ENCODE measurements at places on chromosomes 5 and 9.

- no peak for DNase-seq
Observed at GRCh38 chr9:121399126-121399882, 29.3 kb upstream of the STOM start.

GRCh38 chr5:95754545-95754944 is 23.4 kb downstream of the RHOBTB3 start:
- no peak for DNase-seq

DNA sequence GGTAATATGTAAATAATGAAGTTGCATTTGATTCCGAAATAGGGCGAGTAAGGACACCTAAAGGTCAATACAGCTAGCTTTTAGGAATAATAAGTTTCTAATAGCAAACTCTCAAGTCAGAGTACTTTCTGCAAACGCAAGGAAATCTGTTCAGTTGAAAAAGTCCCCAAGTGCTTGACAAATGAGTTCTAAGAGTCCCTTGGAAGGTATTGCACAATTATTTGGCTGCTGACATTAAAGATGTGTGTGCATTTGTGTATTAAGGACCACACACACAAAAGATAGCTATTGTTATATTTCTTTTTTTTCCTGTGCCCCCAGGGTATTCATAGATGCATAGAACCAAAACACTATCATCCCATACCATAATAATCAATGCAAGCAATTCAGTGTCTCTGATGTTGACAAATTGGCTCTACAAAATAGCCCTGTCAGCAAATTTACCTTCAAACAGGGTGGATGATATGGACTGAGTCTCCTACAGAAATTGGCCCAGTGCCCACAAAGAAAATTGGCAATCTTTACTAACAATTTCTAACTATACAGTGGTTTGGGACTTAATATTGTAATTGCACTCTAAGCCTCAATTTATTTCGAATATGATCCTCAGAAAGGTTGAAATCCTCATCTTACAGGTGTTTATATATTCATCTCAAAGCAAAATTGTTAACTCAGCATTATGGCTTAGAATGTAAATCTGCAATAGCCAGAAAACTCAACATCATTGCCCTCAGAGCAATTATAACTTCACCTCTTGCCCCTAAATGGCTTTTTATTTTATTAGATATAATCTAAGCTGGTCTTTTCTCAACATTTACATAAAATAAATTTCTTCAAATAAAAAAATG is 827.2 kb downstream of the MAT2B start:
- no peak for DNase-seq

DNA sequence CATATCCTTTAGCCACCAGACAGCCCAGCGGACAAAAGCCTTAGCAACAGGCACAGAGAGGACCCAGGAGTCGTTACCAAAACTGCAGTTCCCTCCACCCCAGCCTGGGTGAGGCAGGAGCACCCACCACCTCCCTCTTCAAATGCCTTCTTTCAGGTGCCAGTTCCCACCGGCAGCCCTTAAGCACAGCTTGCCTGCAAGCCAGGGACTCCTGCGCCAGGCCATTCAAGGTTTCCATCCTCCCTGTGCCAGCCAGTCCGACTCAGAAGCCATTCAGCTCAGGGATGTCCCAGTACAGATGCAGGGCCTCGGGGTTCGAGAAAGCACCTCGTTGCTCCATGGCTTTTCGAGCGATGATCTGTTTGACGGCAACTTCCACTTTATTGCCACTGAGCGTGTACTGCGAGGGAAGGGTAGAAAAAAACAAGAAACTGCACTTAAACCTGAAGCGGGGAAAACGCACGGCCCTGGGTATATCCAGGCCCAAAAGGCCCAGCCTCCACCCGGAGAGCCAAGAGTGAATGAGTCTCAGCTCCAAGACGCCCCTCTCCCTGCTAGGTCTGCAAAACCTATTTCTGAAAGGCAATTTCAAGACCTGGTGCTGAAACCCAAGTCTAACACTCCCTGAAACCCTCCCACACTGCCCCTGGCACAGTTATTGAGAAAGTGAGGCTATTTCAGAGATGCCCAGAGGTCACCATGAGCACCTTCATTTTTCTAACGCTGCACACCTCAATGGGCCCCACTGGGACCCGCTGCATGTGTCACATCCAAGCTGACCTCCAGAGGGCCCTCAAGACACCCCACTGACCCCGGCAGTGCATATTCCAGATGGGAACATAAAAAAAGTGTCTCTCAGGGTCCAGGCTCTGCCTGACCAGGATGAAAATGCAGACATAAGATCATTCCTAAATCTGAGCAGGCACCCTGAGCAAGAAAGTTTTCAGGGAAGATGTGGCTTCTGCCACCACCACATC is 36.8 kb upstream of the ZNF354A start:
- no peak for DNase-seq

DNA sequence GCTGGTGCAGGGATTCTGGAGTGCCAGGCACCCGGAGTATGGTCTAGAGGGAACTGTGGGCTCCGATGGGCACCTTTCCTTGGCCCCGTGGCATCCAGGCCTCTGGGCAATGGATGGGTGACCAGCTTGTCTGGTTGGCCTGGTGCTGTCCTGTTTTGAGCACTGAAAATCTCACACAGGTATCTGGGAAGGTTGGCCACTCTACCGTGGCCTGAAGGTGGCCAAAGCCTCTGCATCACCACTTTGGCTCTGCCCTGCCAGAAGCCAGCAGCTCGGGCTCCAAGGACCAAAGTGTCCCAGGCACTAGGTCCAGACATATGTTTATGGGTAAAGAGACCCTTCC is 28.8 kb downstream of the SLC6A7 start:
- no peak for DNase-seq

GRCh38 chr9:125074976-125075375 is 68.4 kb downstream of the SCAI start:
- no peak for DNase-seq

DNA sequence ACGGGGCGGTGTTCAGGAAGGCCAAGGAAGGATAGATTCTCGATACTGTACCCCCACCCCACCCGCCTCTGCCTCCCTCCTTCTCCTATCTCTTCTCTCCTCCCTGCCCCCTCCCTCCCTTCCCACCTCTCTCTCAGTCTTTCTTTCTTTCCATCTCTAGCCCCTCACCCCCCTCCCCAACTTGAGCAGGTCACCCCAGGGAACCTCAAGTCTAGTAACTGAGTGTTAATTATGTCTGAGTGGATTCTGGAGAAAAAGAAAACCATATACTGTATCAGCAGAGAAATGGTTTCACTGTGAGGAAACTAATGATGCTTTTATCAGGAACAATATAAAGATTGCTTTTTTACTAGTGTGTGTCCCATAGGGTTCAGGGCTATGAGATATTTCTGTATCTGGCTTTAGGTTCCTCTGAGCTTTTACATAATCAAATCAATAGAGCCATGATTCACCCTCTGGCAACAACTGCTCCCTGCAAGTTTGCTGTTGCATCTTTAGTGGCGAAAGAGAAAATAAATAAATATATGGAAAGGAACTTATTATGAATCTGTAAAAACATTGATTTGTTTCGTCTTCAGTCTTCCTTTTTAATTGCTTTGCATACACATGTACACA is 639.7 kb downstream of the CCDC171 start:
- no peak for DNase-seq

DNA sequence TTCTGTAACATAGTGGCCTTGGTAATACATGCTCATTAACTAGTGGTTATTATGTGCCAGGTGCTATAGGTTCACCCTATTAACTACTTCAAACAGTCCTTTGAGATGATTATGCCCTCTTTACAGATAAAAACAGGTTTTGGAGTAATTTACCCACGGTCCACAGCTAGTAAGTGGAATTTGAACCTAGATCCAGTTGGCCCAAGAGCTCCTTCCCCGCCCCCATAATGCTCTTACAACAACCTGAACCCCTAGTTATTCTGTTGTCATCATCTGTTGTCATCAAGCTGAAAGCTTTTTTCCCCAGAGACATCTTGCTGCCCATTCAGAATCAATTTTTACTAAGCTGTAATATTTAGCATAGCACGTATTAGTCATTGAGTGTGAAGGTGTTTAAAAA is 23.2 kb downstream of the XPA start:
- no peak for DNase-seq

DNA sequence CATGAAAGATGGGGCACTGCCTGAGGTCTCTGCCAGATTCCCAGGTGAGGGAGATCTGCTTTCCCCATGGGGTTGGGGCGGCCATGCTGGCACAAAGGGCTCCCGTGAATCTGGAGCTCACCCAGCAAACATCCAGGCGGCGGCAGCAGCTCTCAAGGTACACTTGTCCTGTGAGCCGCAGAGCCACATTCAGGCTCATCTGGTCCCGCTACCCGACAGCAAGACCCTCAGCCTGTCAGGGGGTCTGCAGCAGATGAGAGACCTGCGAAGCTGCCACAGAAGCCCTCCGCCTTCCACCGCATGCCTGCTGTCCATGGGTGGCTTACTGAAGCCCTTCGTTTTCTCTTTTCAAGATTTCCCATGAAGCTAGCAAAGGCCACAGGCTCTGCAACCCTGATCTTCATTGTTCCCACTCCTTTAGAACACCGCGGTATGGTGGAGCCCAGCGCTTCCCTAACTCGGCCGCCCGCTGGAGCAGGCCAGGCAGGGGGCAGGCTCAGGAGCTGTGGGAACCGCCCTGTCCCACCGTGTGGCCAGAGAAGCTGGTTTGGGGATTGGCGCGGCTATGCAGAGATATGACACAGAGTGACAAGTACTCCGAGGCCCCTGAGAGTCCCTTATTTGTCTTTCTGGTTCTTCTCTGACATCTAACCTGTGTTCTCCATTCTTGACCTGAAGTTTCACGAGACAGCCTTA is 8.8 kb downstream of the LRRC14B start:
- DNase-seq: no peak

DNA sequence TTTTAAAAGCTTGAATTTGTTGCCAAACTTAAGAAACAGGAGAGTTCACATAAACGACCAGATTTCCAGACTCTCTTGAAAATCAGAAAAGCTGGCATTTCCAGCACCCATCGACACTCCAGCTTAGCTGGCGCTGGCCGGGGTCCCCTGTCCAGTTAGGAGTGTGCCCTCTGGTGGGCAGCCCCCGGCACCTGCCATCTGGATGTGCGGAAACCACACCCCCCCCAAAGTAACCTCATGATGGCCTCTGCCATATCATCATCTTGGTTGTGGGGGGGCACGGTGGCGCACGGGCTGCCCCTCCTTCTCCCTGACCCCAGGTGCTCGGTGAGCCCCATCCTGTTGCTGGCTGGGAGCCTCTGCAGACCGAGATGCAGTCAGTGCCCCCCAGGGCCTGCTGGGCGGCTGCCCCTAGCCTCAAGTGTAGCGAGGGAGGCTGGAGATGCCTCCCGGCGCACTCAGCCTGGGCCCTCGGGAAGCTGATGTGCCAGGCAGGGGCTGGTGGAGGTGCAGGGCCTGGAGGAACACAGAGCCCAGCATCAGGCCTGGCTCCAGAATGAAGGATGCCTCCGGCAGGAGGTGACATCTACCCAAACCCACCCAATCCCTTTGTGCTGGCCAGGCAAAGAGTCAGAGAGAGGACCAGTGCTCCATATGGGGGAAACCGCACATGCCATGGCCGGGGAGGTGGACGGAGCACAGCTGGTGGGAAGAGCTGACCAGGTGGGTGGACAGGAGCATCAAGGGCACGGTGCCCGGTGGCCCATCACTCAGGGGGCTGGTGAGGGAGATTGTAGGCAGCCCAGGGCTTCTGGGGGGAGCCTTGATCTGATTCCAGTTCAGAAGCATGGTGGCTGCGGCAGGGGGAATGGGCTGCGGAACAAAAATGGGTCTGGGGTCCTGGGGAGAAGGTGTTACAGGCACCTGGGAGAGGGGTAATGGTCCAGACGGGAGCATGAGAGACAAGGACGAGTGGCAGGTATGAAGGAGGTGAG is 70.6 kb downstream of the ADAMTS2 start:
- DNase-seq: no peak

DNA sequence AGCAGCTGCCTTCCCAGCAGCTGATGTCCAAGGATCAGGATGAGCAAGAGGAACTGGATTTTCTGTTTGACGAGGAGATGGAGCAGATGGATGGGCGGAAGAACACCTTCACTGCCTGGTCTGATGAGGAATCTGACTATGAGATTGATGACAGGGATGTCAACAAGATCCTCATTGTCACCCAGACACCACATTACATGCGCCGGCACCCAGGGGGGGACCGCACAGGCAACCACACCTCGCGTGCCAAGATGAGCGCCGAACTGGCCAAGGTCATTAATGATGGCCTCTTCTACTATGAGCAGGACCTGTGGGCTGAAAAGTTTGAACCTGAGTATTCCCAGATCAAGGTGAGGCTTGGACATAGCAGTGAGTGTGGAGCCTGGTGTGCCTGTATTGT is 46.9 kb downstream of the LARP1 start:
- DNase-seq: no peak
